NB4 (cell line): ENCODE measurements at places on chromosomes 7 and 10.
A peak's percentile ranks its signal among the peaks of the same experiment; 100 is the strongest.

- DNase-seq: no peak
Measured at GRCh38 chr10:1630304-1630703, 107.0 kb downstream of the ADARB2 start.

- no peak for DNase-seq
Measured at GRCh38 chr7:85090919-85091564, 95.8 kb downstream of the SEMA3D start.

- DNase-seq: no peak
Measured at GRCh38 chr7:111789870-111790269, 227.6 kb upstream of the IMMP2L start.

- no peak for DNase-seq
Measured at GRCh38 chr7:12127455-12127854, 83.6 kb upstream of the TMEM106B start.

DNA sequence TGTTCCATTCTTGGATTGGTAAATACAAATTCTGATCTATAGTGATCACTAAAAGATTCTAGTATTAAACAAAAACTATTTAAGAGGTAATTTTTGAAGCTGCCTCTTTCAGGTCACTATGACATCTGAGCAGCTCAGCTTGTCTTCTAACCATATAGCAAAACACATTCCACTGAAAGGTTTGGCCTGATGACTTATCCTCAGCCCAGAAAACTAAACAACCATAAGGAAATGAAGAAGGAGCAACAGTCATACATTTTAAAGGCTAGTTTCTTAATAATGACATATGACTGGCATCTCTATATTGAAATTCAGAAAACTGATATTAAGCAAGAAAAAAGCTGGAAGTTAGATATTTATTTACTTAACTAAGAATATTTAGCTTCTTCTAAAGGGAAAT is 24.6 kb downstream of the NT5C2 start:
- DNase-seq: no peak

- DNase-seq: no peak
Measured at GRCh38 chr7:22339725-22340390, 17.1 kb downstream of the RAPGEF5 start.

DNA sequence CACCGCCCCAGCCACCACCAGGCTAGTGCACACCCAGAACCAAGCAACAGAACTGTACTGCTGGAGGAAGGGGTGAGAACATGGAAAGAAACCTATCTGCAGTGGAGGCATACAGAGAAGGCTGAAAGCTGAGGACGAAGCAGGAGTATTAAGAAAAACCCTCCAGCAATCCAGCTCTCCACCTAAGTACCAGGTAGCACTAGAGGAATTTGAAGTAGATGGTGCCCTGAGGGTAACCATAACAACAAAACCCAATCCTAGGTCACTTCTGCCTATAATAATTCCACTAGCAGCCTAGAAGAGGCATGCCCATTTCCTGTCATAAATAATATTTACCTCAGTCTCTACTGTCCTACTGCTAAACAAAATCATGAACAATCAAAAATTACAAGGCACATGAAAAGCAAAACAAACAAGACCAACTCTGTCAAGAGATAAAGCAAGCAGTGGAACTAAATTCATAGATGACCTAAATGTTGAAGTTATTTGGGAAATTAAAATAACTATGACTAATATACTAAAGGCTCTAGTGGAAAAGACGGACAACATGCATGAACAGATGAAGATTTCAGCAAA is 51.1 kb downstream of the HYCC1 start:
- no peak for DNase-seq

- peak; percentile 70 for DNase-seq
Measured at GRCh38 chr10:132458586-132459300, 61.7 kb downstream of the PWWP2B start.

DNA sequence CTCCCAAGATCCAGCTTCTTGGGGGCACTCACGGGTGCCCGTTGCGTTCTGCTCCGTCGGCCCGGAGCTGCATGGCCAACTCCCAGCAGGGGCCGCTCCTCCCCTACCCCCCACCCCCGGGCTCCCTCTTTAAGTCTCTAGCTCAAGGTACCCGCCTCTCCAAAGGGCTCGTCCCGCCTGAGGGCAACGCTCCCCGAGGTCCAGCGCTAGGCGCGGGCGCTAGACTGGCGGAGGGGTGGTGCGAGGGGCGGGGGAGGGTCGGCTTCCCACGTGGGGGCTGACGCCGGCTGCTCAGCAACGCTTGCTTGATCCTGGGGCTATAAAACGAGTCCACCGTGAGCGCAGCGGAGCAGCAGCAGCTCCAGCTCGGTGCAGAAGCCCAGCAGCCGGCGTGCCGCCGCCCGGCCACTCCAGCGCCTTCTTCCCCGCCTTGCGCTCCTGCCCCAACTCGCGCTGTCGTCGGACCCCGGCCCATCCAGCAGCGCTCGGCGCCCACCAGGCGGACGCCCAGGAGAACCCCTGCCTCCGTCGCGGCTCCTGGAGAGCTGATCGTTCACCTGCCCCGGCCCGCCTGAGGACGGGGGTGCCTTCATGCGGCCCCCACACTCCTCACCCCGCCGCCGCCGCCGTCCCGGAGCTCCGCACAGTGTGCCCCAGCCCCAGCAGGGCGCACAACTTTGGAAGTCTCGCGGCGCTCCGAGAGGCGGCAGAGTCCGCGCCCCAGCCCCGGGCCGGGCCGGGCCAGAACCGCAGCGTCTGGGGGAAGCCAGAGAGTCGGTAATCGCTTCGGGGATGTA is at the start of gene ADRA2A:
TSS of gene ADRA2A (plus strand) at position 348 of the 797 bp plus-strand sequence. CDS start 968 bp downstream, outside the sequence.
- DNase-seq: peak; percentile 32
